ENCODE measurements at places on chromosomes 2 and 18.
A peak's percentile ranks its signal among the peaks of the same experiment; 100 is the strongest.

GRCh38 chr18:59639821-59640220 is 57.4 kb downstream of the CCBE1 start:
- DNase-seq: no peak

GRCh38 chr2:1868683-1869141 is 124.4 kb upstream of the PXDN start:
- DNase-seq: peak; percentile 71

GRCh38 chr2:119234021-119235019 is 10.7 kb downstream of the STEAP3 start:
- DNase-seq: peak; percentile 87

- DNase-seq: no peak
Observed at GRCh38 chr18:46641917-46642316, 15.1 kb downstream of the LOXHD1 start.

- no peak for DNase-seq
Observed at GRCh38 chr2:128469203-128469602, 150.5 kb upstream of the HS6ST1 start.

DNA sequence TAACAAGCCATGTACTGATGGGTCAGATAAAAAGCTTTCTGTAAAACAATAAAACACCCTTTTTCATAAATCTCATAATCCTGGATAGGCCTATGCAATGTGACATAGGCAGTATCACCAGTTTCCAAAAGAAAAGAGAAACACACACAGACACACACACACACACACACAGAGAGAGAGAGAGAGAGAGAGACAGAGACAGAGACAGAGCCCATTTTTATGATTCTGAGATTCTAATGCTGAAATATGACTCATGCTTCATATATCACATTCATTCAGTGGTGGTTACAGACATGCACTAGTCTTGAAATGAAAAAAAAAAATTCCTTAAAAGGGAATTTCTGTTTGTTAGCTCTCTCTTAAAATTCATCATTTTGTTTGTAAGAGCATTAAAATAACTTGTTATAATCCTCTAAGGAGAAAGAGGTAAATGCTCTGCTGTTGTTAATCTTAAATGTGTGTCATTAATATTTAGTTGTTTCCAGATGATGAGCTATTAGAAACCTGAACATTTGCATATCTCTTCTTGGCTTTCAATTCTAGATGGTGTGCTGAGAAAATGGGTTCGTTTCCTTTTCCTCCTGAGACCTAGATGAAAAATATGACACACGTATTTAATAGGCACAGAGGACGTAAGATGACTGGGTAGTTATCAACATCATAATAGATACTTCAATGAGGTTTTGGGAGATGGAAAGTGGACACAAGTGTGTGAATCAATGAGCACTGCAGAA is 1598.7 kb upstream of the ACVR2A start:
- no peak for DNase-seq

GRCh38 chr2:232637866-232638583 is 4.6 kb downstream of the EFHD1 start:
- peak; percentile 2 for DNase-seq

- no peak for DNase-seq
Observed at GRCh38 chr2:233699424-233700027, 6.8 kb downstream of the UGT1A6 start.

DNA sequence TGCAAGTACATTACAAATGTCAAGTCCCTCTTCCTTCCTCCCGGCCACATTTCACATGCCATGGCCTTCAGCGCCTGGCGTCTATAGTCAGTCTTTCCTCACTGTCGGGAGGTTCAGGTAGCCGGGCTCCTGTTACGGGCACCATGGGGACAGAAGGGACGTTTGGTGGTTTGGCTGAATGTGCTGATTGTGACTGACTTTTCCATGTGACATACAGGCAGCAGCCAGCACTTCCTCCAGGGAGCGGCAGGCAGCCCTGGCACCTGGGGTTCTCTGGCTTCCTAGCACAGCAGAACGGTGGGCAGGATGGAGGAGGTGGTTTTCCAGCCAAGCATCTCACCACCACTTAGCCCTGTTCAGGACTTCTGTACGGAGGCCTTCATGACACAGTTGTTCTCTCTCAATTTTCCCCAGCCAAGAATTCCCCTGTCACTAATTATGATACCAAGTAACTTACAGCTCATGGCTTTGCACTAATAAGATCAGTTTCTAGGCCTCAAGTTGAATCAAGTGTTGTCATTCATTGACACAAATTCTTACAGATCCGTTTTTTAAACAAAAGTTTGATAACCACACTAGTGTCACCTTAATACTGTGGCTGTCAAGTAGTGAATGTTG is 83.9 kb upstream of the REV1 start:
- no peak for DNase-seq

DNA sequence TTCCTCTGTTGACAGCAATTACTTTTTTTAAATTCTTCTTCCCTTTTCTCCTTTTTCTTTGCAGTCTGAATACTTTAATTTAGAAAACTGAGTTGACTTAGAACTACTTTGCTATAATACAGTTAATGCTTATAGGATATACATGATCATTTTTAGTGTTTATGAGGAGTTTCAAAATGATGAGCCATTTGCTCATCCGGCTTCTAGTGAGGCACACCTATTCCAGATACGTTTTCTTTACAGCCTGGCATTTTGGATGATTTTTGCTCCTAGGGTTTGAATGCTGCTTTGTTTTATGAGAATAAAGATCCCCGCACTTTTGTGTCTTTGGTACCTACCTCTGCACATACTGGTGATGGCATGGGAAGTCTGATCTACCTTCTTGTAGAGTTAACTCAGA is 52.8 kb downstream of the EIF5B start:
- DNase-seq: no peak

DNA sequence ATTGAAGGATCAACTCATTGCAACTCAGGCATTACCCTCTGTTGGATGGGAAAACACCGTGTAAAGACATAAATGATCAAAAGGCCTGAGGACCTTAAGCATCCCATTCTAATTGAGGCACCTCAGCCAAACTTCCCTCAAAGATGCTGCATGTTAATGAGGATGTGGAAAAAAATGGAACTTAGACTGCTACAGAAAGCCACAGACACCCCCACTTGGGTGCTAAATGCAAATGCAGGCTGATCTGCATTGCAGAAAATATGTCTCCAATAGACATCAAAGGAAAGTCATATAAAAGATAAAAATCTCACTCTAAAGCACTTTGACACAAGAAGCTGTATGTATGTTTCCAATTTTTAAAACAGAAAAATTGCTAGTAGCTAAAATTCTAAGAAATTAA is 504.7 kb downstream of the KCNJ3 start:
- DNase-seq: no peak
